A549 treated with CpdA at 1 μM for 4 hours (cell line): ENCODE measurements at places on chromosomes 1 and 21. TPM values are rescaled to one million over a fixed set of nuclear protein-coding genes. Genes with fewer than 3 reads are reported as not detected.

Gene INKA2
- total RNA-seq, result 1.7 to 2.6 TPM (median 1.8 TPM) in 5 replicates

Gene TMIGD3
- total RNA-seq, result not detected in 5 replicates

Gene SLAMF7
- total RNA-seq, result 1.8 to 4.2 TPM (median 2.6 TPM) in 5 replicates

Gene LRRIQ3
- 0.81 to 1.1 TPM (median 0.94 TPM) in 5 replicates for total RNA-seq

Gene FCAMR
- total RNA-seq, result not detected in 5 replicates

Gene THEM5
- total RNA-seq, result not detected in 5 replicates

Gene LCE2B
- total RNA-seq, result not detected in 5 replicates
